NCI-H524 (cell line): ENCODE measurements at places on chromosomes 7 and 10.

DNA sequence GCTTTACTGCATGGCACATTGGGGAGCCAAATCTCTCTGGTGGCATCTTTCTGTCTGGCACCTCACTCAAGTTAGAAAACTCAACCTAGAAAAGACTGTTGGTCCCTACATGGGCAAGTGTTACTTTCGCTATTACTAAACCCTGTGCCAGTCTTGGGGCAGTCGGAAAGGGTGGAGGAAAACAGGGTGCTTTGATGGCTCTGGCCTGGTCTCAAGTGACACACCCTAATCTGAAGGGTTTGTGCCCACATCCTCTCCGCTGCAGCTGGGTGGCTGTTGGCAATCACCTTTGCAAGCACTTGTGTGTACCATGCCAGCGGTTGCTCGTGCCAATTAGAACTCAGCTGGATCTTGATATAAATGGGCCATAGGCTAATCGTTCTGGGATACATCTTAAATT, 159.8 kb upstream of the ITGB1 start:
- DNase-seq = no peak

- DNase-seq = no peak
These were observed 10.3 kb upstream of the RASSF4 start for GRCh38 chr10:44949127-44949802.

GRCh38 chr7:27661811-27662489, 733 bp downstream of the HIBADH start:
- peak; percentile 50 for DNase-seq

GRCh38 chr10:76329891-76330575, 898.6 kb downstream of the LRMDA start:
- DNase-seq = no peak

- DNase-seq = no peak
These were observed 161.1 kb upstream of the SVIL start for GRCh38 chr10:29795850-29796249.

DNA sequence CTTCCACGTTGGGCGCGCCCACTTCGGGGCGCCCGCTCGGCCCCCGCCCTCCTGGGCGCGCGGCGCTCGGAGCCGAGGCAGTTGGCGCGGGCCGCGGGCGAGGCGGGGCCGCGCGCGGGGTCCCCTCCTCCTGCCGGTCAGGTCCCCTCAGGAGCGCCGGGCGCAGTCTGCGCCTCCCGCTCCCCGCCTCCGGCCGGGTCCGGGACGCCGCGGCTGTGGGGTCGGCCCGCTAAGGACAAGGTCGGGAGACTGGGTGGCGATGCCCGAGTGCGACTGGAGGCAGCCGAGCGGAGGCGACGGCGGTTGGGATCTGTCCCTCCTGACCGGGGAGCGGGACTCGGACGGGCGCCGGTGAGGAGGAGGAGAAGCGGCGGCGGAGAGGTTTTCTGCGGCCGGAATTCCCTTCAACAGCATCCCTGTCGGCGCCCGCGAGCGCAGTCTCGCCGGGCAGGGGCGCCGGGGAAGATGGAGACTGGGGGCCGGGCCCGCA, at the start of gene ATRNL1:
Gene ATRNL1 (plus strand): TSS at position 80 of the 490 bp plus-strand sequence. CDS start 386 bp downstream, at position 466.
- no peak for DNase-seq

DNA sequence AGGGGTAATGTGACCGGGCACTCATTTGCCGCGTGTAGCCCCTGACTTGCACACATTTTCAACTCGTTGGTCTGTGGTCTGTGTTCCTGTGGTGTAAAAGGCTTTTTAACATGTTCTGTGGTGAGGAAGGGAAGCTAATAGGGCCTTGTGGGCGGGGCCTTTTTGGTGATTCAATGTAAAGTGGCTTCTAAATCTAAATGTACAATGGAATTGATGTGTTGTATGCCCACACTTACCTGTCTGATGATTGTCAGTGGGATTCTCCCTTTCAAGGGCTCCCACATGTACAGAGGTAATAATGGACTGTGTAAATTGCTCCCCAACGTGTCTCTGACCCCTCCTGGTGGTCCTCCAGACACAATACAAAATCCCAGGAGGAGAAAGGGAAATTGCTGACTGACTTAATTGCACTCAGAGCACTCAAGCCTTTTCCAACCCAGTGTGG, 43.1 kb upstream of the GATAD1 start:
- DNase-seq = no peak
